Lung microvascular endothelial cell (primary cell): ENCODE measurements at places on chromosomes 13 and 19.

DNA sequence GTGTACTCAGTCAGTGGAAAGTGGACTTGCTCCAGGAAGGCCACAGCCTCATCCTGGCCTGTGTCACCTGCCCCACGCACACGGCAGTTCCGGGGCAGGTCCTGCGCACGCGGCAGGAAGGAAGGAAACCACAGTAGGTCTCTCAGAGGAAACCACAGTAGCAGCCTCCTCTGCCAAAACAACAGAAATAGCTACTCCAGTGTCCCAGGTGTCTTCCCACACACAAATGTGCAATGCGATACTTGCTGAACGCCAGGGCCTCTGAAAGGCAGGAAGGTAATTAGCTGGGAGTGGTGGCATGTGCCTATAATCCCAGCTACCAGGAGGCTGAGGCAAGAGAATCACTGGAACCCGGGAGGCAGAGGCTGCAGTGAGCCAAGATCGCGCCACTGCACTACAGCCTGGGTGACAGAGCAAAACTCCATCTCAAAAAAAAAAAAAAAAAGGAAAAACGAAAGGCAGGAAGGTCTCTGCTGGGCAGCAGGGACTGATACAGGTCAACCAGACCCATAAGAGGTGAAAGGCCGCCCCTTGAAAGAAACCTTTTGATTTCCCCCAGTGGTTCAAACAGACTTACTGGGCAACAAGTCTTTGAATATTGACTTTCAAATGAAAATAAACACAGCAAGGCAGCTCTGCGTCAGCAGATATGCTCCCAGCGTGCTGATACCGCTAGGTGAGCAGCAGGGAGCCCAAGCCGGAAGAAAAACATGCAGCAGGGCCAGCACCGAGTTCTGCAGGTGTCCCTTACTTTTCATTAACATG is 49.5 kb downstream of the CRYL1 start:
- peak; percentile 50 for DNase-seq

GRCh38 chr19:8135946-8136618 is 13.3 kb downstream of the FBN3 start:
- no peak for DNase-seq

GRCh38 chr13:73849292-73849691 is 284.9 kb downstream of the KLF12 start:
- DNase-seq, result no peak

DNA sequence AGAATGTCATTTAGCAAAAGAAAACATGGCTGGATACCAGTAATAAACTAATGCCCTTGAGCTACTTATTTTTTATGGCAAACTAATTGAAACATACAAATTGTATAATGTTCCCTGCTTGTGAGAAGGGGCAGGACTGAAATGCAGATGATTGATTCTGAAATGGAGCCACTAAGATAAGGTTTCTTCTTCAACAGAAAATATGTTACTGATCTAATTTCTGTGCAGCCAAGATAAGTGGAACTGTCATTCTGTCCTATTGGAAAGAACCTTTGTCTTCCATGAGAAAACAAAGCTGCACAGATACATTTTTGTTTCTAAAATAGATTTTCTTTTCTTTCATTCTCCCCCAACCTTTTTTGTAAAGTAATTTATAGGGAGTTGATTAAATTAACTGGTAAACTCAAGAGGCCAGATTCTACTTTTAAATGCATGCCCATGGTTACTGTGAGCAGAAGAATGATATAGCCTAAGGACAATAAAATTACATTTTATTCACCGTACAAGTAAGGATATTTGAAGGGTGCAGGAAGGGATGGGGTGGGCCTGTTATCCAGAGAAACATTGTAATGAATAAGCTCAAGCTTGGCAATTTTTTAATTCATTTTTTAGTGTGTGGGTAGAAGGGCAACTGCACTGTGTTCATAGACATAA is 39.9 kb downstream of the STARD13 start:
- DNase-seq, result no peak

- no peak for DNase-seq
Observed at GRCh38 chr19:44694184-44694579, 4.8 kb upstream of the CEACAM16 start.

DNA sequence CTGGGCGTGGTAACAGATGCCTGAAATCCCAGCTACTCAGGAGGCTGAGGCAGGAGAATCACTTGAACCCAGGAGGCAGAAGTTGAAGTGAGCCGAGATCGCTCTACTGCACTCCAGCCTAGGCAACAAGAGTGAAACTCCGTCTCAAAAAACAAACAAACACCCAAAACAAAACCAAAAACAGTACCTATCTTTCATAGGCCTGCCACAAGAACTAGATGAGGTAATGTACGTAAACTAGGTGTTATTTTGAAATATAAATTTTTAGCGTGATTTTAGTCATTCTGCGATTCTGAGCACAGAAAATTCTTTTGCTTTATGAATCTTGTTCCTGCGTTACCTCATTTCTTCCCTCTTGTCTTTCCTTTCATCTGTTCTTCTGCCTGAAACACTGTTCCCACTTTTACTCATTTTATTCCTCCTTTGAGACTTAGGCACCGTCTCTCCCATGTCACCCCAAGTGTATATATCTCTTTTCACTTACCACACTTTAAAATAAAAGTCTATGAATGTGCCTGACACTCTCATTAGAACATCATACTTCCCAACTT is 238.2 kb upstream of the HTR2A start:
- no peak for DNase-seq

- DNase-seq, result peak; percentile 90
Observed at GRCh38 chr19:4518345-4519171, at the start of gene PLIN4. Gene PLIN4, minus strand, starts transcription at chr19:4518486. Its CDS starts 214 bp downstream, at chr19:4518272.

DNA sequence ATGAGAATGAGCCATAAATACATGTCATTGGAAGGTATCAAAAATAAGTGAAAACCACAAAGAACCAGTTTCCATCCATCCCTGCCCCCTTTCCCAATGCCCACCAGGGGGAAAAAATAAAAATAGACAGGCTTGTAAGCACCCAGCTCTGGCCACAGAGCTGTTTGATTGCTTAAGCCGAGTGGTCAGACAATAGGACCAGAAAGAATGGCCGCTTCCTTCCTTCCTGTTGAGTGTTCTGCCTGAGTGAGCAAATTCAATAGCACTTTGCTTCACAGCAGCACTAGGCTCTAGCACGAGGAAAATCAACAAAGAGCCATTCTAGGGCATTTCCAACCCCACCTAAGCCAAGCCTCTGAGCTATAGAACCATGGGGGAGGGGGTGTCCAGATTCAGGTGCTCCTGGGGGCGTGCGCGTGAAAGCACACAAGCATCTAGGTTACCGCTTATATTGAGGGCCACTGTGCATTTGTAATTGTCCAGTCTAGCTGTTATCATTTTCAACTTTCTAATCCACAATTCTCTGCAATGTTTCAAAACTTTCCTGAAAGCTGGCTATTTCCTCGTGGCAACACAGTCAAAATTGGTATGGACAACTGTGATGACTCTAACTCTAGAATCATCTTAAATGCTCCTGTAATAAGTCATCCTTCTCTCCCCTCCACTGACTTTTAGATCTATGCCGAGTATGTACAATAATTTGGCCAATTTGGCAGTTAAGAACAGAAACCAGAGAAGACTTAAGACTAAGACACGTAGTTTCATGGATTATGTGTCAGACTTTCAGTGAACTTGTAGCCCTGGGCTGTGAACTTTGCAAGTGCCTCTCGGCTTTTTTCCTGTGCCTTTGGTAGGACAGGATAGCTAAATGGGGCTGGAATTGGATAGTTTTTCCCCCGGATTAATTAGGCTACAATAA is 64.3 kb downstream of the SPRY2 start:
- peak; percentile 91 for DNase-seq

- DNase-seq, result no peak
Observed at GRCh38 chr13:48320891-48321510, 17.4 kb downstream of the RB1 start.

- peak; percentile 69 for DNase-seq
Observed at GRCh38 chr19:50357178-50358100, 8.0 kb downstream of the NAPSA start.

- DNase-seq, result no peak
Observed at GRCh38 chr13:27619093-27619727, 1.1 kb downstream of the LNX2 start.

GRCh38 chr19:11142528-11143171 is 12.9 kb downstream of the SPC24 start:
- peak; percentile 95 for DNase-seq

- DNase-seq, result no peak
Observed at GRCh38 chr19:22517496-22518411, 95.6 kb upstream of the ZNF98 start.

- no peak for DNase-seq
Observed at GRCh38 chr13:43272851-43273250, 249.5 kb downstream of the DNAJC15 start.

DNA sequence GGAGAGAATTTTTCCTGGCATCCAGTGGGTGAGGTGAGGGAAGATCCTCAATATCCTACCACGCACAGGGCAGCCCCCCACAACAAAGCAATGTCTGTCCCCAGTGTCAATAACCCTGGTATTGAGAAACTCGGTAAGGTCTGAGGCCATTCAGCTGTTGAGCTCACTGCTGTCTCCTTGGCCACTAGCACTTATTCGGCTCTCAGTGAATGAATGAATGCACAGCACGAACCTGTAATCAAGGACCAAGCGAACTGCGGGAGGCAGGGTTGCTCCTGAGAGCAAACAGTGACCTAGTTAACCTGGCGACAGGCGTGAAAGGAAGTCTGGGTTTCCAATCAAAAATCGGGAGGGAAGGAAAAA is 640 bp downstream of the ZSCAN5A start:
- DNase-seq, result no peak

- DNase-seq, result peak; percentile 64
Observed at GRCh38 chr13:51814825-51815650, 11.1 kb upstream of the DHRS12 start.

DNA sequence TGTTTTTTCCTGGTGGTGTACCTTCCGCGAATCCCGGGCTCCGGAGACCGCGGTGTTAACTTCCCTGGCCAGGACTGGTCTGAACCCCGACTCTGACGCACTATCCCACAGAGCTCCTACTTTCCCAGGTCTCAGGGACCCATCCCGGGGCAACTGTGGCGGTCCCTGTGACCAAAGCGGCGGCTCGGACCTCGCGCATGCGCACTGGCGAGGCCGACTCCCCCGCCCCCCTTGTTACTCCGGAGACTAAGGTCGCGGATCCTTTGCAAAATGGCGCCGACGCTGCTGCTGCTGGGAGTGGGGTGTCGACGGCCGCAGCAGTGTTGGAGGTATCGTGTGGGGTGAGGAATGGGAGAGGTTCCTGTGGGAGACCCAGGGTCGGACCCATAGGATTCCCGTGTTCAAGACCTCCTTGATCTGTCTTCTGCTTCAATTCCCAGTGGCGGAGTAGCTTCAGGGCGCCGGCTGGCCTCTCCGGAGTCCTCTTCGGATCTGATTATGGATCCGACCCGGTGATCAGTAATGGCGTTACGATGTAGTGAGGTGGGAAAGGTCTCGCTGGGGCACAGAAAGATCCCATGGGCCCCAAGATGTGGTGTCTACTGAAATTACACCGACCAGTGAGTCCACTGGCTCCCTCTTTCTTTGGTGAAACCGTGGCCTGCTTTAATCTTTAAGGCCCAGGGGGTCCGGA is 66.6 kb upstream of the ZNF527 start:
- DNase-seq, result peak; percentile 5

DNA sequence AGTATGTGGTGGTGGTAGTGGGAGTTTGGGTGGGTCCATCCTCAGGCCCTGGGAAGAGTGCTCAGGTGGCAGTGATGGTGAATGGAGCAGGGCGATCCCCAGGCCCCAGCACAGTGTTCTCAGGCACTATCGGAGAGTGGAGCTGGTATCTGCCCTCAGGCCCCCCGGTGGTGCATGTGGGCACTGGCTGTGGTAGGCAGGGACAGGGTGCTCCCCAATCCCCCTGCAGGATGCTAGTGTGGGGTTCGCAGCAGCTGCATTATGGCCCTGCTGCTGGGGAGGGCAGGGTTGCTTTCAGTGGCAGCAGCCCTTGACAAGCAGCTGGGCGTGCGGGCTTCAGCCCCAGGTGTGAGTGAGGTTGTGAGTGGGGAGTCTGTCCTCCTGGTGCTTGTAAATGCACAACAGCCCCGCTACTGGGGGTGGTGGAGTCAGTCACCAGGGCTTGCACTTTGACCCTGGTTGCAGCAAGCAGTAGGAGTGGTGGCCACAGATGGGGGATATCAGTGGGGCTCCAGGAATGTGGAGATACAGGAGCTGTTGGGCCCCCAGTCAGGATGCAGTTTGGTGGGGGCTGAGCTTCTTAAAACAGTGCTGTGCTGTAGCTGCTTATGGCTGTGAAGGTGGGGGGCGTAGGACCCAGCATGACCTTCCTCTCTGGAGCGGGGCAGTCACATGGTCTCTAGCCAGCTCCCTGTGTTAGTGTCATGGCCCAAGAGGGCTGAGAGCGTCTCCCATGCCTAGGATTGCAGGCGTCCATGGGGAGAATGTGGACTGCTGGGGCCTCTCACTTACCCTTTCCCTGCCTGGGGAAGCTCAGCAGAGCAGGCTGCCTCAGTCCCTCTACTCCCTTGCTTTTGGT is 38.7 kb upstream of the ARHGEF7 start:
- no peak for DNase-seq

- peak; percentile 21 for DNase-seq
Observed at GRCh38 chr13:91280801-91281200, 66.7 kb upstream of the MIR17HG start.

- DNase-seq, result peak; percentile 46
Observed at GRCh38 chr13:108322206-108322824, 52.8 kb downstream of the TNFSF13B start.

DNA sequence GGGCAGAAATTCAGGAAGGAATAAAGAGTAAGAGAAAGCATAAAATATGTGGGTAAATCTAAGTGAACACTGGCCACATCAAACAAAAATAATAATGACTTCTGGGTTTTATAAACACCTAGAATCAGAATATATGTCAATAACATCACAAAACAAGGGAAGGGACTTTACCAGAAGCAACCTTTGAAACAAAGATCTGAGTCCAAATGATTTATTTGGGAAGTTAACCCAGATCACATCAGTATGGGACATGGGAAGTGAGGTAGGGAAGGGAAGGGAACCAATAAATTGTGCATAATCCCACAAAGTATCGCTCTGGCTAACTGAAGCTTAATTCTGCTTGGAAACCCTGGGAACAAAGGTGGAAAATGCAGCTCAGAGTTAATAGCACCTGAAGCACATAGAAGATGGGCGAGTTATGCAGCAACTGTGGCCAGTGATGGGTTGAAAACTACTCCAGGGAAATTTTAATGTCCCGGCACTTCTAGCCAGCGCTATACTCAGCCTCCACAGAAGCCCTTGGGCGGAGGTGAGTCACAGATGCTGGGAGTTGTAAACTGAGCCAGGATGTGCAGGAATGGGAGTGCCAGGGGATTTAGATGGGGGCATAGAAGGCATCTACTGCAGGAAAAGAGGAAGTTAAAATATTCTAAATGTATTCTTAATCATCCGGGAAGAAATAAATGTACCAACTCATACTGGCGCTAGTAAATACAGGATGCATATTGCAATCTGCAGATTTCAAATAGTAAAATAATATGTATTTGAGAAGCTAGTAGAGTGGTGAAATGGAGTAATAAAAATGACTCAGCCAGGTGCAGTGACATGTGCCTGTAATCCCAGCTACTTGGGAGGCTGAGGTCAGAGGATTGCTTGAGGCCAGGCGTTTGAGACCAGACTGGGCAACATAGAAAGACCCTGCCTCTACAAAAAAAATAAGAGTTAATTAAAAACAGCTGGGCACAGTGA is 34.2 kb upstream of the CEBPG start:
- no peak for DNase-seq
